Gastrocnemius medialis (tissue), 4 donors: ENCODE measurements at places on chromosomes 2 and 18.

GRCh38 chr18:13524811-13525210 is 201.5 kb downstream of the FAM210A start:
- no peak for DNase-seq

DNA sequence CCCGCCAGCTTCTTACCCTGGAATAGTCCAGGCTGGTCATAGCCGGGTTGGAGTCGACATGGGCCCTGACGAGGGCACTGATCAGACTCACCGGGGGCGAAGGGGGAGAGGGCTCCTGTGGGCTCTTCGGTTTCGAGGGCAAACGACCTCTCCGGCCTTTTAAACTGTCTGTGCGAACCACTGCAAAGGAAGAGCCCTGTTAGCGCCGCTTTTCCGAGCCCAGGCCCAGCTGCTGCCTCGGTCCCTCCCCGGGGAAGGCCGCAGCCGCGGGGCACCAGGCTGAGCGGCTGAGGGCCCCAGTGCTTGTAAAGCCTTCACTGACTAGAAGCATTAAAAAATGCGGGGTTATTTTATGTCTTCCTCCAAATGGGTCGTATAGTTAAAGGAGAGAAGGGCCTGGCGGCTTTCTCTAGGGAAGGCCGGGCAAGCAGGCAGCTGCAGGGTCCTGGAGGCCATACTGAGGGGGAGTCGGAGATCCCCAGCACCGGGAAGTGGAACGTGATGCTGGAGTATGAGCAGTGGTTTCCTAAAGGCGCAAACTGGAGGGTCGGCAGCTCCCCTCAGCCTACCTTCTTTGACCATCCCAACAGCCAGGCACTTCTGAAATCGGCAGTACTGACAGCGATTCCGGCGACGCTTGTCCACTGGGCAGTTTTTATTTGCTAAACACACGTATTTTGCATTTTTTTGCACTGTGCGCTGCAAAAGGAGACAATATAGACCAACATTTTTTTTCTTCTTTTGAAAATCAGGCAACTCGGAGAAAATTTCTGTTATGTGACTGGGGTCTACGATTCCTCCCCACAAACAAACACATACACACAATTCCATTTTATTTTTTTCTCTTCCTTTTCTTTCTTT is 4.5 kb downstream of the NR4A2 start:
- DNase-seq: no peak

DNA sequence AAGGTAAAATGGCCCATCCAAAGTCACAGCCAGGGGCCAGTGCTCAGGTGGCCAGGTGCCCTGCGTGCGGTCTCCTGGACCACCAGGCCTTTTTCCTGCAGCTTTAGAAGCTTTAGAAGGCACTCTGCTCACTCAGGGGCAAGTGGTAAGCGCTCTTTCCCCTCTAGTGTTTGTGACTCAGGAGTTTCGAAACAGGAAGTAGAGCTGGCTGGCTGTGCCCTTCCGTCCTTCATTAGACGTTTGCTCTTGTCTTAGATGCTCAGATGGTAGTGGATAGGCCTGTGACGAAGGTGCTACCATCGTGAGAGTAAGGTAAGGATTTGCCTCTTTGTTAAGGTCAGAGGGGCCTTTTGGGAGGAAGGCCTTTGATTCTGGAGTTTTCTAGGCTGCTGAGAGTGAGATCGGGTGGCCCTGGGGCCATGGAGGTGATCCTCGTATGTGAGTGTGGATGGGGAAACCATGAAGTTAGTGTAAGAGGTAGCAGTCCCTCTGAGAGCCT is at the start of gene CASP8:
Gene CASP8, plus strand, starts transcription at position 235 of the 499 bp plus-strand sequence. CDS start 5,951 bp downstream, outside the sequence.
- no peak for DNase-seq

- peak; percentile 25 for DNase-seq
These were observed 74.6 kb downstream of the SLC4A3 start for GRCh38 chr2:219701847-219702634.

GRCh38 chr2:162090109-162090508 is 16.1 kb upstream of the DPP4 start:
- DNase-seq: no peak

GRCh38 chr18:3824101-3824500 is 374.1 kb downstream of the TGIF1 start:
- no peak for DNase-seq

DNA sequence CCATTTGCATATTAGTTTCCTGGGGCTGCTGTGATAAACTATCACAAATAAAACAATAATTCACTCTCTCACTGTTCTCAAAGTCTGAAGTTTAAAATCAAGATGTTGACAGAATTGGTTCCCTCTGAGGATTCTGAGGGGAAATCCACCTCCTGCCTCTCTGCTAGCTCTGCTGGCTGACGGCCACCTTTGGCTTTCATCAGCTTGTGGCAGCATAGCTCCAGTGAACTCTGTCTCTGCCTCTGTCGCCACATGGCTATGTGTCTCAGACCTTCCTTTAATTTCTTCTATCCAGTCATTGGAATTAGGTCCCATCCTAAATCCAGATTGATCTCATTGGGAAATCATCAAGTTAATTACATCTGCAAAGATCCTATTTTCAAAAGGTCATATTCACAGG is 38.9 kb upstream of the TRIM43 start:
- no peak for DNase-seq

- DNase-seq: no peak
These were observed 246.7 kb downstream of the BABAM2 start for GRCh38 chr2:28137221-28137620.

DNA sequence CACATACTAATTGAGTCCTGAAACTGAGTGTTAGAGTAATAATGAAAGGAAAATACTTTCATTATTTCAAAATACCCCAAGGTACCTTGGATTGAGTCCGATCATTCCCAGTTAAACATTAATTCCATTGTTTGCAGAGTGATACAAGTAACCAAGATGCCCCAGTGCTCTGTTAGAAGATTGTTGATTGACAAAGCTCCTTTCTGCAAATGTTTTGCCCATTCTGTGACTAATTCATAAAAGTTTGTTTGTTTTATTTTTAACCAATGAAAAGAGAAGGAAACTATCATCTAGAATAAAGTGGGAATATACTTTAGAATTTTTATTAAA is 124.0 kb downstream of the GULP1 start:
- no peak for DNase-seq

DNA sequence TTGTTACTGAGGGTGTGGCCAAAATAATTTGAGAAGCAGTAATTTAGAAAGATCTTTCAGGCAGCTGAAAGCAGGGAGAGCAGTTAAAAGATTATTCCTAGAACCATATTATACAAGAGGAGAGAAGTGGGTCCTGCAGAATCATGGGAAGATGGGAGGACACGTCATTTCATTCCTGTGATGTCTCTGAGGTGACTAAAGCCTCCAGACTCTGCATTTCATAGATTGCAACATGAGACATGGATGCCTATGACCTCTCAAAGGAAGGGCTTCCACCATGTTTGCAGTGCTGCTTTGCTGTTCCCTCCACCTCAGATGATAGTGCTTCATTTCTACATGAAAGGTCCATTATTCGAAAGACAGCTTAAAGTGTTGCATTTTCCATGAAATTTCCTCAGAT is 788.4 kb downstream of the TSN start:
- no peak for DNase-seq

- no peak for DNase-seq
These were observed 295.4 kb downstream of the CELF4 start for GRCh38 chr18:37270038-37270665.

- DNase-seq: no peak
These were observed 304.8 kb downstream of the PDE11A start for GRCh38 chr2:177767768-177768167.

DNA sequence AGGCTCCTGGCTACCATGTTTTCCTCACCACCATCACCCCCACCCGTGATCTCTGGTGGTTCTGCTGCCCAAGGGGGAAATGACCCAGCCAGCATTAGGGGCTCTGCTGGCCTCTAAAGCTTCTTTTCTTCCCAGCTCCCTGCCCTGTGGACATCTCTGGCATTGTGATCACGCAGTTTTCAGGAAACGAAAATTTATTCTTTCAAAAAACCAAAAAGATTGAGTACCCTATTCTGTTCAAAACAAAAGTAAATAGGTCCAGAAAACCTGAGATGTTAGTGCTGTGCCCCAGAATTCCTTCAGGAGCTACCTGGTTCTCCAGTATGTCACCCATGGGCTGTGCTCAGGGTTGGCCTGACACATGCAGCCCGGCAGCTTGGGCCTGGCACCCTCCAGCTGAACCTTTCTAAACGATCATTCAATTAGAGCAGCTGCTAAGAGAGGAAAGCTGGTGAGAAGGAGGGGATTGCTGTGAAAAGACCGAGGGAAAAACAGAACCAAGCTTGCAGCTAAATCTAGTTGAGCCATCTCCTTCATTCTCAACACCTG is 157.5 kb downstream of the MGAT5 start:
- no peak for DNase-seq

DNA sequence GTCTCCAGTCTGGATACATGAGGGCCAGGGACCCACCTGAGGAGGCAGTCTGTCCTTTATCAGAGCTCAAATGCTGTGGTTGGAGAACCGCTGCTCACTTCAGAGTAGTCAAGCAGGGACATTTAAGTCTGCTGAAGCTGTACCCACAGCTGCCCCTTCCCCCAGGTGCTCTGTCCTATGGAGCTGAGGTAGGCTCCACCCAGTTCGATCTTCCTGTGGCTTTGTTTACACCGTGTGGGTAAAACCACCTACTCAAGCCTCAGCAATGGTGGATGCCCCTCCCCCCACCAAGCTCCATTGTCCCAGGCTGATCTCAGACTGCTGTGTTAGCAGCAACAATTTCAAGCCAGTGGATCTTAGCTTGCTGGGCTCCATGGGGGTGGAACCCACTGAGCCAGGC is 731.4 kb upstream of the HS6ST1 start:
- DNase-seq: no peak

DNA sequence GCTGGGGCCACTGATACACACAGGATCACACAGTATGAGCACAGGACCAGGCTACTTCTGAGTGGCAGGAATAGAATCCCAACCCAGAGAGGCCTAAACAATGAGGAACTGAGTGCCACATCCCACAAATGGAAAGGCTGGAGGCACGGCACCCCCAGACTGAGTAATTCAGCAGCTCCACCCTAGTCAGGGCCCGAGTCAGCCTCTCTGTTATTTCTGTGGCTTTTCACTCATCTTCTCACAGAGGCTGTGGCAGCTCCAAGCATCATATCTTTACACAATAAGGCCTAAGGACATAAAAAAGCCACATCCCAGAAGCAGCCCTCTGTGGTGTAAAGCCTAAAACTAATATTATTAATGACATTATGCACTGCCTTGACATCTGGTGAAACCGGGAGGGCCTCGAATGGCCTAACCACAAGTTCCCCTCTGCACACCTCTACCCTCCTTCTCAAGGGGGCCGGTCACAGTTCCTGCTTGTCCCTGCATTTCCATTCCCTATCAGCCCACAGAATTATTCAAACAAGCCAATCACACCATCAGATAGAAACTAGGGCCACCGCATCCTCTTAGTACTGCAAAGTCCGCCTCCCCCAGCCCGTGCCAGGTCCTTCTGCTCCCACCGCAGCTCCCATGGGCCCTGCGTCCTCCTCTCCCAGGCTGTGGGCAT is 12.5 kb upstream of the MAL start:
- DNase-seq: no peak

GRCh38 chr2:204321027-204321800 is 224.1 kb upstream of the PARD3B start:
- no peak for DNase-seq

DNA sequence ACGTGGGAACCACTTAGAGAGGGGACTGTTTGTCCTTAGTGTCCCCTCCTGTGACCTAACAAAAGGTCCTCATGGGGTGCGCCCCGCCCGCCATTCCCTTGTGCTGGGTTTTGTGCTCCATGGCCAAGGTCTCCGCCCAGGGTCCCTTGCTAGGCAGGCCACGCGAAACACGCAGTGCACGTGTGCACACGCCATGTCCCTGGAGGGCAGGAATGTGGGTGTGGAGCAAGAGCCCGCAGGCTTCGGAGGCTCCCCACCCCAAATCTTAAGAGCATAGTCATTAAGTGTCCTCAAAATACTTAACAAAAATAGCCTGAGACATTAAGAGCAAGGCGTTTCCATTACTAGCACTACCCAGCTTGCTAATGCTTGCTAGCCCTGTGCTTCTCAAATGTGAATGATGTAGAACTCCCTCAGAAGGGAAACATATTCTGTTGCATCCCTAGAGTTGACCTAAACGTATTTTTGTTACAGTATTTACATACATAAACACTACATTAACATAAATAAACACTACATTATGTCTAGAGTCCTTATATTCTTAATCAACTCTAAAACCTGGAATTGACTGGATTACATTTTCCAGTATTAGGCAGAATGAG is 117.6 kb upstream of the APCDD1 start:
- DNase-seq: no peak

DNA sequence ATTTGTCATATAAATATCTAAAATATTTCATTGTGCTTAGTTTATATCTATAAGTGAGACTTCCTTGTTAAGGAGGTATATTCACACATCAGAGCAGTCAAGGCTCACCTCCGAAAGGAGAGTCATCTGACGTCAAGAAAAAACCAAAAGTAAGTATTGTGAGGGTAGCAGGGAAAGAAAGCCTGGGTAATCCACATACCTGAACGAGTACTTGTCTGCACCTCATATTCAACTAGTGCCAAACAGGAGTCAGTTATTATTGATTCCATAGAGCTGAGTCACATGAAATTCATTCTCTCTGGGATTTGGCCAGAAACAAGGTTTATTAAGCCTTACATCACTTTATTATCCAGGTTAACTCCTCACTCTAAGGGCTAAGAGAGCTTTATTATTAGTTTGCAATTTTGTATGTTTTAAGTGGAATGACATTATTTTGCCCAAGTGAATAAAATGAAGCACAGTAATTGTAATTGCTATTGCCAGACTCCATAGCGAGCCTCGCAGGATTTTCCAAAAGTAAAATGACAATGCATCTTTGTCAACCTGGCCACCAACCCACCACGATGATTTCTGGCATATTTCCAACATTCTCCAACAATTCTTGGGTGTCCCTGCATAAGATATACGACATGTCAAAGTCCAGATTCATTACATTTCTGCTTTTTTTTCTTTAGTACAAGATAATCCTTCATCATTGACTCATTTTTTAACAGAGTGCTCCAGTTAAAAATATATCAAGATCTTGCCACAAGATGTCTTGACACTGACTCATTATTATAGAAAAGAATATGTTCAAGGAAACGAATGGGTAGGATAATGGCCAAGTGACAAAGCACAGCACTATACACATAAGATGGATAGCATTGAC is 1210.4 kb upstream of the ACVR2A start:
- no peak for DNase-seq

DNA sequence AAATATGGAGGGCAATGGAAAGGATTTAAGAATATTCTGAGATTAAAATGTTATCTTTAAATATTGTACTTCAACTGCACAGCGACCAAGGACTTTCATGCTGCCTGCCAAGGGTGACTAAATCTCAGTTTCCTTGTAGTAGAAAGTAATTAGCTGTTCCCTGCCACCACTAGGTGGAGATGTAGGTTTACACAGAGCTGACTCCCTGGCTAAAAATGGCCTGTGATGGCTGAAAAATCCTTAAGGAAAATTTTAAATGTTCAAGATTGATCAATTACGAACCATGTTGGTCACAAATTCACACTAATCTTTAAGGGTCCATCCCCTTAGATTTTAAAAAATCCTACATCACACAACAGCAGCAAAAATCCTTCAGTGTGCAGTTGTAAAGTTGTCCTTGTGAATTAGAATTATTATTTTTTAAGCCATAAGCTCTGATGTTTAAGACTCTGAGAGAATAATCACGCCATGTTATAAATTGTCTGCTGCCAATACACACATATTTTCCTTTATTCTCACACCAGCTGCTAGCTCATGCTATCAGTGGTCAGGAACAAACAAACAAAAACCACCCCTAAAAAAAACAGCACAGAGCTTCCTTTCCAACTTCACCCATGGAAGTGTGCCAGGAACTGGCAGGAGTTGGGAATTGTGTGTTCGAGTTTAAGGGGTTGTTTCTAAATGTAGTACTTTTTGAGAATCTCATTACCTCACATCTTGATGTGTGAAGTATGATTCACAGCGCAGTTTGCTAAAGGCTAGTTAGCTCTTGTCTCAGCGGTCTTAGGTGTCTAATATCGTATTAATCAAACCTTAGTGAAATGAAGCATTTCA is 399.8 kb downstream of the TMEM182 start:
- no peak for DNase-seq
